H7 (cell line): ENCODE measurements at places on chromosomes 7 and 10.

- no peak for DNase-seq
Observed at GRCh38 chr10:79320820-79321493, 26.3 kb upstream of the PPIF start.

GRCh38 chr7:149216402-149216801, 21.1 kb downstream of the ZNF282 start:
- no peak for DNase-seq

GRCh38 chr7:155356323-155357105, 58.8 kb downstream of the INSIG1 start:
- DNase-seq: peak; percentile 90

GRCh38 chr7:44074349-44074695, 8.0 kb downstream of the POLM start:
- DNase-seq: no peak

DNA sequence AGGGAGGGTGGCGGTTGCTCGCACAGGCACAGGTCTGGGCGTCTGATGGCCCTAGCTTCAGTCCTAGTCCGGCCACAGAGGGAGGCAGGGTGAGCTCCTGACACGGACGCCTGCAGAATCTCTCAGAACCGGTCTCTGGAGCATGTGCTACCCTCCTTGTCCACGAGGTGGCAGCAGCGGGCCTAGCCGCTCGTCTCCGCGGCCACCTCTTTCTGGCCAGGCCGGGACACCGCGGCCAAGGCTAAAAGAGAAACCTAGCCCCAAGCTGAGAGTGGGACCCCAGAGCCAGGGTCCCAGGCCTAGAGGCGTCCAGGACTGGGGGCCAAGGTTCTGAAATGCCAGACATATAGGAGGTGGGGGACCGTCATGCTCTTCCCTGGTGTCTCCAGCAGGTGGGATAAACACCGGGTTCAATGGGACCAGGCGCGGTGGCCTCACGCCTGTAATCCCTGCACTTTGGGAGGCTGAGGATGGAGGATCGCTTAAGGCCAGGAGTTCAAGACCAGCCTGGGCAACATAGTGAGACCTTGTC, 3.2 kb upstream of the LAT2 start:
- DNase-seq: peak; percentile 89

GRCh38 chr10:105797234-105797890, 1156.3 kb downstream of the SORCS3 start:
- peak; percentile 13 for DNase-seq

DNA sequence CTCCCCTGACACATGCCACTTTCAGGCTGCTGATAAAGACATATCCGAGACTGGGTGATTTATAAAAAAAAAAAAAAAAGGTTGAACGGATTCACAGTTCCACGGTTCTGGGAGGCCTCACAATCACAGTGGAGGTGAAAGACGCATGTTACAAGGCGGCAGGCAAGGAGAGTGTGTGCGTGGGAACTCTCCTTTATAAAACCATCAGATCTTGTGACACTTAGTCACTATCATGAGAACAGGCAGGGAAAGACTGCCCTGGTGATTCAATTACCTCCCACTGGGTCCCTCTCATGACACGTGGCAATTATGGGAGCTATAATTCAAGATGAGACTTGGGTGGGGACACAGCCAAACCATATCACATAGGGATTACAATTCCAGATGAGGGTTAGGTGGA, 181.5 kb downstream of the TCERG1L start:
- DNase-seq: no peak

DNA sequence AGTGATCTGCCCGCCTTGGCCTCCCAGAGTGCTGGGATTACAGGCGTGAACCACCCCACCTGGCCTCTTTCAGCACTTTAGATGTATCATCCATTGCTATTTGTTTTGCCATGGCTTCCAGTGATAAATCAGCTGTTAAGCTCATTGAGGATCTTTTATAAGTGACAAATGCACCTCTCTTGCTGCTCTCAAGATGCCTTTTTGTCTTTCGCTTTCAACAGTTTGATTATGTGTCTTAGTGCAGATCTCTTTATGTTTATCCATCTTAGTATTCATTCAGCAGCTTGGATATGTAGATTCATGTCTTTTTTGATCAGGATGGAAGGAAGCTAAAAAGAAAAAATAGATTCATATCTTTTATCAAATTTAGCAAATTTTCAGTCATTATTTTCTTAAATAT, 105.6 kb downstream of the MAPK8 start:
- DNase-seq: no peak

- DNase-seq: peak; percentile 65
Observed at GRCh38 chr7:23530405-23530804, 1.4 kb downstream of the TRA2A start.

DNA sequence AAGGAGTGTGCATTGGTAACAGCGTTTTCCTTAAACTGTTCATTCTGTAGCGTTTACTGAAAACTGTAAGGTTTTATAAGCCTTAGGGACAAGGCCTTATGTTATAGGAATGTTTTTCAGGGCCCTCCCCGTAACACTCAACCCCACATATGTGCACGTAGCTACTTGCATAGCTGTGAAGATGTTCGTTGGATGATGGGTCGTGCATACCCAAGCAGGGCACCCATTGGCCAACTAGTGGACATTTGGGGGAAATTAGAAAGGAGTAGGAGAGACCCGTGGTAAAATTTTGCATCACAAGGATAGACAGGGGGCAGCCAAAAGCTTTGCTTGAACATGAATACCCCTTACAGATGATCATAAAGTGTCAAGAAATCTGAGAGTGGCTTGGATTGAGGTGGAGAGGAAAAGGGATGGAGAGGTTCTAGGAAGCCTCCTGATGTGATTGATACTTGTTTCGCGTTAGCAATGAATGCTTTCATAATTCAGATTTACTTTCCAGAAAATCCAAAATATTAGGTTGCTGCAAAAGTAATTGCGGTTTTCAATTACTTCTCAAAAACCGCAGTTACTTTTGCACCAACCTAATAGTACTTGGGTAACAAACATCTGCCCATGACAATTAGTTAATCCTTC, 878 bp downstream of the SEC61A2 start:
- peak; percentile 76 for DNase-seq
